ENCODE measurements at places on chromosomes 6 and 20.

GRCh38 chr6:3729603-3730344 lies 21.7 kb downstream of the PXDC1 start:
- no peak for DNase-seq

GRCh38 chr20:24736844-24737211 lies 212.2 kb upstream of the CST7 start:
- DNase-seq = no peak

DNA sequence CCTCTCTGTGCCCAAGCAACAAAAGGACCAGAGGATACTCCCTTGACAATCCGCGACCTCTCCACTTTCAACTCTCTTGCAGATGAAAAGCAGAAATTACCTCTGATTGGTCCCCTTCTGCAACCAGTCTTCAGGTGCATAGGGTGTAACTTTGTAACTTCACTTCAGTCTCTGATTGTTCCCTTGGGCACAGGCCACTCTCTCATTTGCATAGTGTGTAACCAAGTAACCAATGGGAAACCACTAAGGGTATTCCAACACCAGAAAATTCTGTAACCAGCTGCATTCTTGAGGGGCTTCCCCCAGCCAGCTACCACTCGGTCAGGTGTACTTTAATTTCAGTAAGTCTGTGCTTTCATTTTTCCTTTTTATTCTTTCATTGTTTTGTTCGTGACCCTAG lies 4.4 kb upstream of the RAET1L start:
- DNase-seq = no peak

DNA sequence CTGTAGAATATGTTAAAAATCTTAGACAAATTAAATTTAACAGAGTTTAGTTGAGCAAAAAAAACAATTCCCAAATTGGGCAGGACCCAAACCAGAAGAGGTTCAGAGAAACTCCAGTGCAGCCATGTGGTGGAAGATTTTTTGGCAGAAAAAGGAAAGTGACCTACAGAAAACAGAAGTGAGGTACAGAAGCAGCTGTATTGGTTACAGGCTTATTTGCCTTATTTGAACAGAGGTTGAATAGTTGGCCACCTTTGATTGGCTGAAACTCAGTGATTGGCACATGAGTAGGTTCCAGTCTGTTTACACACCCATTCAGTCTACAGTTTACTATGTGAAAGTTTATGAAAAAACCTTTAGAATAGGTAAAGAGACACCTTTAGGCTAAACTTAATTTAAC lies 110.9 kb upstream of the LAMP5 start:
- no peak for DNase-seq

DNA sequence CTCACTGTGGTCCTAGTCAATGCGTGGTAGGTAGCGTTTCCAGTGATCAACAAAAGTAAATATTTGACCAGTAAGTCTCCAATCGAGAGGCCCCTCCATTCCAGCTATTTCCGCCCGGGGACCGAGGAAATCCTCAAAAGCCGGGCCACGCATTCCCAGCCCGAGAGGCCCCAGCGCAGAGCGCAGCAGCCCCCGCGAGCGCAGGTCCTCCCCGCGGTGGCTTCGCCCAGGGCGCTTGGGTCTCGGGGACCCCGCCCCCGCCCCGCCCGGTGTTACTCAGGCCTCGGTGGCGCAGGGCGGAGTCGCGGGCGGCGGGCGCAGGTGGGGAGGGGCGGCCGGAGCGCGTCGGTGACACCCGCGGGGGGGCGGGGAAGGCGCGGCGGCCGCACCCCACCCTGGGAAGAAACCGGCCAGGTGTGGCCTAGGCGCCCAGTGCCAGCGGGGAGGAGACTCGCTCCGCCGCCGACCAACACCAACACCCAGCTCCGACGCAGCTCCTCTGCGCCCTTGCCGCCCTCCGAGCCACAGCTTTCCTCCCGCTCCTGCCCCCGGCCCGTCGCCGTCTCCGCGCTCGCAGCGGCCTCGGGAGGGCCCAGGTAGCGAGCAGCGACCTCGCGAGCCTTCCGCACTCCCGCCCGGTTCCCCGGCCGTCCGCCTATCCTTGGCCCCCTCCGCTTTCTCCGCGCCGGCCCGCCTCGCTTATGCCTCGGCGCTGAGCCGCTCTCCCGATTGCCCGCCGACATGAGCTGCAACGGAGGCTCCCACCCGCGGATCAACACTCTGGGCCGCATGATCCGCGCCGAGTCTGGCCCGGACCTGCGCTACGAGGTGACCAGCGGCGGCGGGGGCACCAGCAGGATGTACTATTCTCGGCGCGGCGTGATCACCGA lies at the start of gene DSP:
Gene DSP (plus strand): TSS at position 497 of the 890 bp plus-strand sequence. CDS start 245 bp downstream, at position 742.
- no peak for DNase-seq

DNA sequence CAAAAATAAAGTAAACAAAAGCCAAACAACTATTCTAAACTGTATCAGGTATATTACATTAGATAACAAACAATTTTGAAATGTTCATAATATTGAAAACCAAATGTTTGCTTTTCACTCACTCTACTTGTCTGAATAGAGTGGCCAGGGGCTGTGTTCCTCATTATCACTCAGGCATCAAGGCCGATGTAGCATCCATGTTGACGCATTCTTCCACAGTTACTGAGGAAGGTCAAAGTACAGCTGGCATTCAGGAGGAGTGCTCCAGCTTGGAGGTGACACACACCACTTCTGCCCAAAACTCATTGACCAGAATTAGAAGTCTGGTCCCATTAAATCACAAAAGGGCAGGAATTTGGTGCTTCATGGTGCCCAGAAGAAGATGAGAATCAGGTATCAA lies 137.6 kb upstream of the MANEA start:
- DNase-seq = no peak

DNA sequence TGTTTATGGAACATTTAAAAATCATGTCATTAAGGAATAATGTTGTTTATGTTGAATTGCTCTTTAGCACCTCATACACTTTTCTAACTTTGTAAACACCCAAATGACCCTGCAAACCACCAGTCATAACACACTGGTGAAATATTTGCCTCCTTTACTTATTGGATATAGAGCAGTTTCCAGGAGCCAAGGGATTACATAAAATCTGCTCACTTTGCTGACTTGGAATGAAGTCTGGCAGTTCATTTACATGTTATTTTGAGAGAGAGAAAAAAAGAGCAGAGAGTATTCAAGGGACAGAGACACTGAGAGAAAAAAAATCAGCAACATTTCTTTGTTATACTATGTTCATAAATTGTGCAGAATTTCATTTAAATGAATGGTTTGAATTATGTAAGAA lies 46.6 kb upstream of the DEFB112 start:
- no peak for DNase-seq

DNA sequence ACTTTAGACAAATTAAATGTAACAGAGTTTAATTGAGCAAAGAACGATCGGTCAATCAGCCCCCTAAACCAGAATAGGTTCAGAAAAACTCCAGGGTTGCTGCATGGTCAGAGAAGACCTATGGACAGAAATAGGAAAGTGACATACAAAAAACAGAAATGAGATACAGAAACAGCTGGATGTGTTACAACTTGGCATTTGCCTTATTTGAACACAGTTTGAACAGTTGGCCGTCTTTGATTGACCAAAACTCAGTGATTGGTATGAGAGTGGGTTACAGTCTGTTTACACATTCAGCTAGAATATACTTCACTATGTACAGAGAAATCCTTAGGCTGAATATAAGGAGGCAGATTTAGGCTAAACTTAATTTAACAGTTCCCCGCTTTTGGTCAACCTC lies 19.9 kb downstream of the SRSF6 start:
- no peak for DNase-seq

DNA sequence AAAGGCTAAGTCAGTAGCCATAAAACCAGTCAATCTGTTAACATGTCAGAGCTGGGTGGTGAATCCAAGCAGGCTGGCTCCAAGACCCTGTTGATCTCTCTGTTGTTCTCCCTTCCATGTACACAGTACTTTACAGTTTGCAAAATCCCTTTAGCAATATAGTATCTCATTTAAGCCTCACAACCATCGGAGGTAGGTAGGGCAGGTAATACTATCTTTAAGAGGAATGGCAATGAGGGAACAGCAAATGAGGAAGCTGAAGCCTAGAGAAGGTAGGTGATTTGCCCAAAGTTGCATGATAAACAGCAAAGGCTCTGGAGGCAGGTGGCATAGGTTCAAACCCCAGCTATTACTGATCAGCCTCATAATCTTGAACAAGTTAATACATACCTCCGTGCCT lies 34.7 kb upstream of the ARFGEF2 start:
- DNase-seq = no peak

DNA sequence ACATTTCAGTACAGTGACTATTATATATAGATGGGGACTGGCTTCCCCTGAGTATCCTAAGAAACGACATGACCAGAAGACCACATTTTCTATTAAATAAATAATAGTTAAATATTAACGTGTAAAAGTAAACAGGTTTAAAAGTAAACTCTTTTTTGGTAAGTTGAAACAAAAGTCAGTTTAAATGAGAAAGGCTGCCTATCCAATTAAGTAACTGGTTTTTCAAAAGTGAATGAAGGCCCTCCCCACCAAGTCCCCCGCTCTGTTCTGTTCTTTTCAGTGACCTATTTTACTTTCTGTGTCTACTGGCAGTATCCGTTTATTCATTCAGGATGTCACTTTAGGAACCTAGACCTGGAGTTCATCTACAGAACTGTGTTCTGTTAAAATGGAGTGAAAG lies 32.0 kb downstream of the QKI start:
- no peak for DNase-seq

- no peak for DNase-seq
These were observed 365.6 kb downstream of the FARS2 start for GRCh38 chr6:5626727-5627426.

GRCh38 chr20:17343091-17343490 lies 116.3 kb downstream of the PCSK2 start:
- DNase-seq = no peak

DNA sequence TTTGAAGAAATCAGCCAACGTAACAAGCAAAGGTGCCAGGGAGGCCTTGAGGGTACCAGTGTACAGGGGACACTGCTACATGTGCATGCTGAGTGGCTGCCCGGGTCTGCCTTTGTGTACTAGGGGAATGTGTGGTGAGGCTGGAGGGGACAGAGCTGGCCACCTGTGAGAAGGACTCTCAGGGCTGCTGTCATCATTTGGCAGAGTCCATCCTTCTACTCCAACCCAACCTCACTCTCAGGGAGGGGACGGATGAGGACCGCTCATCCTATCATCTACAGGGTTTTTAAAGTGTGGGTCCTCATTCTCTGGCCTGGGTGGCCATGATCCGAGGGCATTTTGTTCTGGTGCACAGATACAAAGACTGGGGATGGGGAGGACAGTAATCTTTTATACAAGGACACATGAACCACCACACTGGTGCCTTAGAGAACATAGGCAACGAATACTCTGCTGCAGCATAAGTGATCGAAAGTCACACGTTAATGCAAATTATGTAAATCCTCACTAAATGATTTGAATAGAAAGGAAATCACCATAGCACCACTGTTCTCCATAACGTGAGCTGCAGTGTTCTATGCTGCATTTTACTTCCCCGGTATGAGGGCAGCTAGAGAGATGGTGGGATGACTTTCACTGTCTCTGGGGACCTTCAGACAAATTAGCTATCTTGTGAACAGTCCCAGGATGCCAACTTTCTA lies 181.4 kb downstream of the GMPR start:
- no peak for DNase-seq
